ENCODE measurements at places on chromosomes 13 and 19.

GRCh38 chr13:32736648-32737047 is 150.4 kb downstream of the PDS5B start:
- DNase-seq, result no peak

- no peak for DNase-seq
These were observed 160.3 kb upstream of the PCDH20 start for GRCh38 chr13:61575973-61576372.

- DNase-seq, result no peak
These were observed 45.6 kb downstream of the CELF5 start for GRCh38 chr19:3269916-3270671.

- DNase-seq, result no peak
These were observed 77.0 kb downstream of the LRRC63 start for GRCh38 chr13:46288570-46289259.

- DNase-seq, result no peak
These were observed 5.1 kb downstream of the CD37 start for GRCh38 chr19:49340069-49340864.

- no peak for DNase-seq
These were observed 88.7 kb upstream of the TNFSF11 start for GRCh38 chr13:42485272-42485671.

DNA sequence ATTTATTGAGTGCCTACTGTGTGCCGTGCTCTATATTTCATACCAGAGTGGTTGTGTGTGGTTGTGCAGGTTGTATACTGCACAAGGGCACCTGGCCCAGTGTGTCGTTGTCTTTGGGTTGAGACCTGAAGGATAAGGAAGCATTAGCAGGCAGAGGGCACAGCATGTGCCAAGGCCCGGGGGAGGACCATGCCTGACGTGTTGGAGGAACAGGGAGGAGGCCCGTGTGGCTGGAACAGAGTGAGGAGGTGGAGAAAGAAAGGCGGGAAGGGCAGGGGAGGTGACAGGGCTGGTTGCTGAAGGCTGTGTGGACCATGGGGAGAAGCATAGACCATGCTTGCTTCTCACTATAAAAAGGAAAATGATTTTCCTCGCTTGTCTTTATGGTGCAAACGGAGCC is 26.8 kb downstream of the CELF5 start:
- no peak for DNase-seq

- DNase-seq, result no peak
These were observed 114.8 kb downstream of the KATNAL1 start for GRCh38 chr13:30192320-30193093.

DNA sequence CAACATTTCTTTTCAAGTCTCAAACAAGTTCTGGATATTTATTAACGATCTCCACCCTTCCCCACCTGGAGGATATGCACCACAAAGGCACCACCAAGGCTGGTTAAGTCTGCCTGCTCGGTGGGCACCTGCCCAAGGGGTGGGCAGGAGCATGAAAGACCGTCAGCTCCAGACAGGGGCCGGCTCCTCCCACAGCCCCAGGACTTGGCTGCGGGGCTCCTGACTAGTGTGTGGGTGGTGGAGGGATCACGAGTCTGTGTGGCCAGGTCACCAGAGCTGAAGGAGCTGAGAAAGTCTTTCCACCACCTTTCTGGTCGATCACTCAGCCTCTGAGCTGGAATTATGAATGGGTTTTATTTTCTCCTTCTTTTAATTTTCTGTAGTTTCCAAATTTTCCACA is 7.8 kb downstream of the SLC7A1 start:
- DNase-seq, result no peak

GRCh38 chr13:108360139-108360538 is 90.6 kb downstream of the TNFSF13B start:
- no peak for DNase-seq

DNA sequence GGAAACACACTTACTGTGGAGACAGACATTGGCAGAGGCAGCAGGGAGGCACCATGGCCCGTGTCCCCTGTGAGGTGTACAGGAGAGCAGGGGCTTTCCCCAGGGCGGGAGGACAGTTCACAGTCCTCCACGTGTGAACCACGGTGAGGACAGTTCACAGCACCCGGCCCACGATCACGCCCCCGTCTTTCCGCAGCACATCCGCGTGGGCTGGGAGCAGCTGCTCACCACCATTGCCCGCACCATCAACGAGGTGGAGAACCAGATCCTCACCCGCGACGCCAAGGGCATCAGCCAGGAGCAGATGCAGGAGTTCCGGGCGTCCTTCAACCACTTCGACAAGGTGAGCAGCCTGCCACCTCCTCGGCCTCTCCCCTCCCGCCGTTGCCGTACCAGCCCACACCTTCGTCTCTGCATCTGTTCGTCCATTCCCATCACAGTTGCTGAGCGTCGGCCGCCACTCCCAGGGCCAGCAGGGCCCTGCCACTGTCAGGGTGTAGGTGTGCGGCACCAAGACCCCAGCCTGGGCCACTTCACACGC is 17.4 kb downstream of the CAPN12 start:
- DNase-seq, result no peak

DNA sequence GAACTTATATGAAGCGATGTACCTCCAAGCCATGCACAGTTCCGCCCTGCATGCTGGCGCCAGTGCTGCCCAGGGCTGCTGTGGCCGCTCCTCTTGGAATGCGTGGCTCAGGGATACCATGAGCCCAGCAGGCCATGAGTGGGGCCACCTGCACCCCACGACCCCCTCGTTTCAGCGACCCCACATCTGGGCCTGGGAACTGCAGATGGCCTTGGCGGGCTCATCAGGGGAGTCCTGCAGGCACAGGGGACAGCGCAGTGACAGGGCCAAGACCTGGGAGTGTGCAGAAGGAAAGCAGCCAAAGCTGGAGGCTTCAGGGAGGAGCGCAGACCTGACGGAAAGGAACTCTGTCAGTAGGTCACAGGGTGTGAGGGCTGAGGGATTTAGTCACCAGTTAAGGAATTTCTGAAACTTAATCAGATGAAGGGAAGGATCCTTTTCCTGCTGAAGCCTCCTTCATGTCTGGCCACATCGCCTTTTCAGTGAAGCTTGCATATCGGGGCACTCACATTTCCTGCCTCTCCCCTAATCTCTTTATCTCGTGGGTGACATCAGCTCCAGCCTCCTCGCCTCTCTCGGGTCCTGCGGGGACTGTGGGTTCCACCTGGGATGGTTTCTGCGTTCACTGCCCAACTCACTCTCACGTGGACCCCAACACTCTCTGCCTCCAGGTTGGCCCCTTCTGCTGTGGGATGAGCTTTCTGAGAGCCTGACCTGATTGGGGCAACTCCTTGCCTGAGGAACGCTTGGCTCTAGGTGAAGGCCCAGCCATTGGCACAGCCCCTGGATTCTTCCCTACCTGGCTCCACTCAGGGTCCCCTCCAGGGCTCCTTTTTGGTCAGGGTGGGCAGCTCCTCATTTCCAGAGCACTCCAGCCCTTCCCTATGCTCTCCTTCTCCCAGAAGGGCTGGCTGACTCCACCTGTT is 123.5 kb downstream of the CRYL1 start:
- peak; percentile 8 for DNase-seq

- DNase-seq, result peak; percentile 27
These were observed 6.4 kb downstream of the ZNF350 start for GRCh38 chr19:51980116-51980736.

GRCh38 chr13:103003631-103004030 is 62.6 kb downstream of the SLC10A2 start:
- DNase-seq, result no peak

GRCh38 chr19:7985481-7985911 is 19.9 kb downstream of the ELAVL1 start:
- DNase-seq, result no peak

- peak; percentile 22 for DNase-seq
These were observed 17.3 kb downstream of the PLD3 start for GRCh38 chr19:40365613-40366401.

- no peak for DNase-seq
These were observed 209.7 kb downstream of the KATNAL1 start for GRCh38 chr13:30097701-30098100.

GRCh38 chr13:60047918-60048317 is 115.8 kb downstream of the DIAPH3 start:
- DNase-seq, result peak; percentile 17

Data from NCI-H226 (cell line).